ENCODE measurements at places on chromosomes 6 and 20.

- DNase-seq = no peak
Measured at GRCh38 chr6:106250953-106251352, 74.6 kb downstream of the ATG5 start.

DNA sequence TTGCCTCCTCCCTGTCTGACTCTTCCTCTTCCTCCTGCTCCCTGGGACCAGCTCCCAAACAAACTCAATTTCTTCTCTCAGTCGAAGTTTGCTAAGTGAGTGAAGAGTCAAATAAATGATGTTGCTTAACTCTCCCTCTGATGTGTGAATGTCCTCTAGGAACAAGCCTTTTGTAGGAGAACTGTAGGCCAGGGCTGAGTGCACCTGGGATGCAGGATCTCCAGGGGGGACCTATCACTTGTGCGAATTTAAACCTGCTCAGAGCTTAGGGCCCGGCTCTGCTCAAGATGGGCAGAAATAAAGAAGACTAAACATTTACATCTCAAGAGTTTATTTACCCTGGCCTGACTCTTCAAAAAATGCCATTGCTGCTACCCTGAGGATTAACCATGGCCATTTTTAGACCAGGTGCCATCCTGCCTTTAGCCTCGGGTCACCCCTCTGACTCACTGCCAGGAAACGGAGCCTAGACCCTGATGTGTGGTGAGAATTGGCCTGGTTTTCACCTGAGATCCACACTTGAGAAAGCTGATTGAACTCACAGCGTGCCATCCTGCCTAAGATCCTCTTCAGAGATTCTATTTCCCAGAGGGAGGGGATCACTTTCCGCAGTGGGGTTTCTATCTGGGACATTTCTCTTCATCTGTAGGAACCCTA, 63.6 kb upstream of the CD93 start:
- no peak for DNase-seq

DNA sequence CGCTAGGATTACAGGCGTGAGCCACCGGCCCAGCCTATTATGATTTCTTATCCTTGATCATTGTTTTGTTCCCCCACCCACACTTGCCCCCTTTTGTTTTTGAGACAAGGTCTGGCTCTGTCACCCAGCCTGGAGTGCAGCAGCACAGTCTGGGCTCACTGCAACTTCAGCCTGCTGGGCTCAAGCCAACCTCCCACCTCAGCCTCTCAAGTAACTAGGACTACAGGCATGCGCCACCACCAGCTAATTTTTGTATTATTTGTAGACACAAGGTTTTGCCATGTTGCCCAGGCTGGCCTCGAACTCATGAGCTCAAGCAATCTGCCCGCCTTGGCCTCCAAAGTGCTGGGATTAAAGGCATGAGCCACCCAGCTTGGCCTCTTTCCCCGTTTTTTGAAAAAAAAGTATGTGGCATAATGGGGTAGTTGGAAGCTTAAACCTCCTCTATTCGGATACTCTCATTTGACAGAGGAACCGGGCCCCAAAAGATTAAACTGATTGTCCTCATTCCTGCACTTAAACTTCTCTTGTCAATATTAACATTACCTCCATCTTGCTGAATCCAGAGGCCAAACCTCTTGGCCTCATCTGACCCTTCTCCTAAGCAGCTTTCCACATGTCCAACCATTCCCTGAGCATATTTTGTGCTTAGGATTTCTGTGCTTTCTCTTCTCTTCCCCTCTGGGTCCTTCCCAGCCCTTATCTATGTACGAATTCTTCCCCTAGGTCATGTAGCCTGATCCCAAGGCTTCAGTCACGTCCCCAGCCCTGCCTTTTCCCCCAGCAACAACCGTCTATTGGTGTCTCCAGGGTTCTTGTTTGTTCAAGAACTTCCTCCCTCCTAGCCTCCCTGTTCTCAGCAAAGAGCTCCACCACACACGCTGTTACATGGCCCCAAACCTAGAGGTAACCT, 6.1 kb upstream of the EZR start:
- no peak for DNase-seq

DNA sequence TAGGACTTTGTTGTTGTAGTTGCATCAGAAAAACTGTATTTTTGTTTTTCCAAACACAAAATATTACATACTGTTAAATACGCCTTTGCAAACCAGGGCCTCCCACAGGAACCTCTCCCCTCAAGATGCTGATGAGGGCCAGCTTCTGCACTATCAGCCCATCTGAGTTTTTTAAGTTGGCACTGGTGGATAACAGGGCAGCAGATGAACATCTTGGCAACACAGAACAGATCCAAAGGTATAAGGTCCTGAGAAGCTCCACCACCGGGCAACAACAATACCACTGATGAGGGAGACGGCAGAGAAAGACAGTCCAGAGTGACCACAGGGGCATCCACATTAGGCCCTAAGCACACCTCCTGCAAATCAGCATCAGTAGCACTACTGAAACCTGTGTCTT, 177.7 kb downstream of the DLL1 start:
- DNase-seq = no peak

DNA sequence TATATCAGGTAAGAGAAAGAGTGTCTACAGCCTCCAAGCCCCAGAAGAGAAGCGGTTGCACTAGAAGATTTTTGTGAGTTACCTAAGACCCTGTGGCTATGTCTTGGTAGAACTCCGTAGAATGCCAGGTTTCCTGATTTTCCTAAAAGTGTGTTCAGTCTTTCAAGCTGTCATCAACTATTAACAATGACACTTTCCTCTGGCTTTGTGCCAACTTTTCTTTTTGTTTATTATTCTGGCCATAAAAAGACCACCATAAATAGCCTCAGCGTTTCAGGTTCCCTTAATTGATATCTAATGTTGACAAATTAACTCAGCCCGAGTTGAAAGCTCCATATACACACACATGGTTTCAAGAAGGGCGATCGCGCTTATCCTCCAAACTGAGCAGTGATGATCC, 1.2 kb downstream of the PAK5 start:
- no peak for DNase-seq

GRCh38 chr20:58898629-58899408, 46.3 kb downstream of the GNAS start:
- DNase-seq = no peak

Measured in activated gamma-delta T cell treated with anti-CD3 and anti-CD28 coated beads, Interleukin-2, amount 50 U/mL, for 16 hours (primary cell).